ENCODE measurements at places on chromosomes 6 and 20. TPM values are rescaled to one million over a fixed set of nuclear protein-coding genes. Genes with fewer than 3 reads are reported as not detected.

Gene OR12D3
- not detected for polyA plus RNA-seq

Gene CLDN20
- polyA plus RNA-seq, result 3.0 TPM

Gene RRAGD
- polyA plus RNA-seq, result 25.9 TPM

Gene NEURL2
- polyA plus RNA-seq, result 10.1 TPM

Gene RFX6
- polyA plus RNA-seq, result not detected

Gene AARS2
- polyA plus RNA-seq, result 17.0 TPM

Gene AIG1
- polyA plus RNA-seq, result 108 TPM

Gene PPP1R3D
- polyA plus RNA-seq, result 5.5 TPM

Gene MMP24
- 1.8 TPM for polyA plus RNA-seq

Gene SYNE1
- polyA plus RNA-seq, result 119 TPM

Gene PTGIS
- 34.6 TPM for polyA plus RNA-seq

Gene ADAM33
- polyA plus RNA-seq, result 11.3 TPM

Gene PAX1
- polyA plus RNA-seq, result not detected

GRCh38 chr20:19978511-19979210 lies 38.5 kb upstream of the NAA20 start:
- DNase-seq, result no peak

GRCh38 chr20:37956107-37956585 lies 53.2 kb downstream of the VSTM2L start:
- no peak for DNase-seq

DNA sequence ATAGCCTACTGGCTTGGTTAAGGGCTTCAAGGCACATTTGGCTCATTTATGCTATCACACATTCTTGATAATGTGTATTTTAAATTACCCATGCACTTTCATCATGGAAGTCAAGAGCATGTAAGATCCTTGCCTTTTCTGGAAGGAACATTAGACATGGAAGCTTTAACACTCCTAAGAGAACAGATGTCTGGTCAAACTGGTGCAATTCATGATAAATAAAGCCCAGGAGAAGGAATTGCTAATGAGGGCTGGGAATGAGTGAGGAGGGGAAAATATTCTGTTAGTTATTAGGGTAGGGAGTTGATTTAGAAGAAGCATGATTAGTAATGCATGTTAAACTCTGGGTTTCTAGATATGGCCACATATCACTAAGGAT lies 688.6 kb upstream of the CITED2 start:
- no peak for DNase-seq

- DNase-seq, result no peak
These were observed 71.2 kb downstream of the PDE7B start for GRCh38 chr6:135922746-135923145.

DNA sequence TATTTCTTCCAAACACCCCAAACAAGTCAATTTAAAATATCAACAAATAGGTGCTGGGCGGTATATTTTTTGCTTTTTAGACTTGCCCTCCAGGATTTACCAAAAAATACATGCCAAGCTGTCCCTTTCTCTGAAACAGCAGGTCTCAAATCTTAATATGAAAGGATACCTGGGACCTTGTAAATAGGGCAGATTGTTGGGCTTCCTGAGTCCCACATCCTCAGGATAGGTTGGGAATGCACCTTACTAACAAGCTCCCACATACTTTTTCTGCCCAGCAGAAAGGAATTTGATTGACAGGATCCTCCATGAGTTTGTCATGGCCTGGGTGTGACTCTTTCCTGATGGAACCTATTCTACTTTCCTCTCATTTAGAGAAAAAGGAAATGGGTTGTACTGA lies 4.9 kb upstream of the SLC24A3 start:
- DNase-seq, result no peak

DNA sequence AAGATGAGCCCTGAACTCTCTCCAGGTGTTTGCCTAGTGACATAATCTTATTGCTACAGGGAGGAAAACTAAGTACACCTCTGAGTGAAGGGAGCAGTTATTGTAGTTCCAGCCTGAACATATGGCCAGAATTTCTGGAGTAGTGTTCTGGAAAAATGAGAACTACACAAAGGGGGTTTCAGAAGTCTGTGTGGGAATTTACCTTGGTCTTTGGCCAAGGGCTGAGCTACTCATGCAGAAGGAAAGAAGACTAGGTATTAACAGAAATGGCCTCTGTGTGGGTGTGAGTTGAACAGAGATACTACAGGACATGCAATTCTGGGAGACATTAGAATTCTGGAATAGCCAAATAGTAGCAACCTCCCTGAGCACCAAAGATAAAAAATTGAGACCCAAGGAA lies 1009.7 kb upstream of the GJE1 start:
- DNase-seq, result no peak

DNA sequence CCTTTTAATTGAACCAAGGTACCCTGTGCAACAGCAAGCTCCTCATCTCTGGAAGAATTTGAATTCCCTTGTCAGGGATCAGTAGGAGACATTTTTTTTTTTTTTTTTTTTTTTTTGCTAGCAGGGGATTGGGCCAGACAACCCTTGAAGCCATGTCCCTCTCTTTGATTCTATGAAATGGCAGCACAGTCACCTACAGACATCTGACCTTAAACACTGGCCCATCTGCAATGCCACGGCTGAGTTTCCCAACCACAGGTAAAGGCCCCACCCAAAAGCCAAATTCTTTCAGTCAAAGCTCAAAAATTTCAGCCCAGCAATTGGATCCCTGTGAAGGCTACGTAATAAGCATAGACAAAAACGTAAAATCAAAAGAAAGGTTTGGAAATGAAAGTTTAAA lies 94.2 kb downstream of the FYN start:
- DNase-seq, result no peak

- no peak for DNase-seq
These were observed 157.5 kb downstream of the ELOVL4 start for GRCh38 chr6:79789896-79790295.

GRCh38 chr6:1894954-1895353 lies 285.2 kb downstream of the FOXC1 start:
- no peak for DNase-seq

DNA sequence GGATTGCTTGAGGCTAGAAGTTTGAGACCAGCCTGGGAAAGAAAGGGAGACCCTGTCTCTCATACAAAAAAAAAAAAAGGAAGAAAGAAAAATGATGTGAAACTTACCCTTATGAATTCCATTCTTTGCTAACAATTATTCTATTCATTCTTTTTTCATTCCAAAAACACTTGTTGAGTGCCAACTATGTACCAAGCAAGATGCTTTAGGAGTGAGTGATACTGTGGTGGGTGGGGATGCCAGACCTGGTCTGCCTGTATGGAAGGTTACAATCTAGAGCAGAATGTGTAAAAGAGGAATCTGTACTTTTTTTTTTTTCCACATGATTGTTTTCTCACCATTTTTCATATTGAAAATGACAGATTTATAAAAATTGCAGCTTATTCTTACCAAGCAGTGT lies 73.8 kb upstream of the TULP1 start:
- no peak for DNase-seq

DNA sequence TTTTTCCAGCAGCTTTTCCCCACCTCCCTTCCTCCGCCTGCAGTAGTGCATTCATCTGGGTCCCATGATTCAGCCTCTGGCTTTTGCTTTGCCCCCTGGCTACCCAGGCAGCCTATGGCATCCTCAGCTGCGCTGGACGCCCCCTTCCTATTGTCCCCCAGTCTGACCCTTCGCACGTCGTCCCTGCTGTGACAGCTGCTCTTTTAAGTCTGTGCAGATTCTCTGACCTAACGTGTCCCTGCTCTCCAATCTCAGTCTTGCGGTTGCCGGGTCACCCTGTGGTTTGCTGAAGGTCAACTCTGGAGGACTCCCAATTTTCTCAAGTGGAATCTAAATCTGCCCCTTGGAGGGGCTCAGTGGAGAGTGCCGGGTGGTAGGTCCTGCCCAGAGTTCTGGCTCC lies 294.3 kb downstream of the CDC5L start:
- no peak for DNase-seq

DNA sequence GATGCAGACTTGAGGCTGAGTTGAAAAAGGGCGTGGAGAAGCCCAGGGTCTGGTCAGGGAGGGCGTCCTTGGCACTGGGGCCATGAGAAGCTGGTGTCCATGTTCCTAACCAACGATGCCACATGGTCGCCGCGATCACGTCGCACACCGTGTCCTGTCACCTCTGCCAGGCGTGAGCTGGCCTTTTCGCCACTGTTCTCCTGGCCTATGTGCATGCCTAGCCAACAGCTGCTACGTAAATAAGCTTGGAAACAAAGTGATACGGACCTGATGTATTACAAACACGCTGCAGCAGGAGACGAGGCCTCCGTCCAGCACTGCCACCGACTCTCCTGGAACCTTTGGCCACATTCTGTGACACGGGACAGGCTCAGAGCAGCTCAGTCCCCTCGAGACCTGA lies 22.0 kb upstream of the KIF25 start:
- DNase-seq, result no peak

- no peak for DNase-seq
These were observed 87.9 kb upstream of the BEND6 start for GRCh38 chr6:56866917-56867522.

DNA sequence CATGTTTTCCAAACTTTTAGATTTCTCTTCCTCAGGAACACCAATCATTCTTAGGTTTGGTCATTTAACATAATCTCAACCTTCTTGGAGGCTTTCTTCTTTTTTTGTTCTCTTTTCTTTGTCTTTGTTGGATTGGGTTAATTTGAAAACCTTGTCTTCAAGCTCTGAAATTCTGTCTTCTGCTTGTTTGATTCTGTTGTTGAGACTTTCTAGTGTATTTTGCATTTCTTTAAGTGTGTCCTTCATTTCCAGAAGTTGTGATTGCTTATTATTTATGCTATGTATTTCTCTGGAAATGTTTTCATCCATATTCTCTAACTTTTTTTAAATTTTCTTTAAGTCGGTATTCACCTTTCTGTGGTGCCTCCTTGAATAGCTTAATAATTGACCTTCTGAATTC lies 42.2 kb downstream of the STMND1 start:
- DNase-seq, result no peak

GRCh38 chr6:11162262-11162661 lies 50.7 kb upstream of the ERVFRD-1 start:
- DNase-seq, result no peak

DNA sequence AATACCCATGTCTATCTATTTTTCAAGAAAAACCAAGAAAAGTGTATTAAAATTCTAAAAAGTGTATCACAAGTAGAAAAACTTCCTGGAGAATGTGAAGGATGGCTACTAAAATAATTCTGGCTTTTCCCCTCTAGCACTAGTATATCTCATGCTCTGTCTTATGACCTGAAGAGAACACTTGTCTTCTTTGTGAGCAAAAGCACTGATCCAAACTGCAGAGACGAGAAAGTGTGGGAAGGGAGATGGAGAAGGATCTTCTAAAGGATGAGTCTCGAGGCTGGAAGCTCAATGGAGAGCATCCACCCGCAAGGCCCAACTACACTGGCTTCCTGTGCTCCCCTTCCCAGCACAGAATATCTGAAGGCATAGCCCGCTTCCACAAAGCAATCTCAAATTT lies 23.5 kb downstream of the STX7 start:
- no peak for DNase-seq

GRCh38 chr6:291697-292505 lies at the start of gene DUSP22:
DUSP22 (plus strand) TSS chr6:292487; CDS start chr6:292540, 53 bp downstream.
- peak; percentile 85 for DNase-seq

DNA sequence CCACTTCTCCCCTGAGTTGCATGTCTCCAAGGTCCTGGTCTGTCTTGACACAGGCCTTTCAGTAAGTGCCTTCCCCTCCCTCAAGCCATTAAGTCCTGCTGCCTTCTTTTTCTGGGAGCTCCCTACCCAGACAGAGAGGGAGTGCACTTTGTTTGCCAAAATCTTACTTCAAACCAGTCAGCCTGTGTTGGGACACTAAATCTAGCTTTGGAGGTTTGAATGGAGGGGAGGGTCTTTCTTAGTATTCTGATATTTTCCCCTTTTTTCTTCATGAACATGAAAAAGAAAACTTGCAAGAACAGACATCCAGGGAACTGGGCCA lies 170.7 kb upstream of the PMEPA1 start:
- DNase-seq, result no peak

GRCh38 chr6:42890311-42891198 lies 11.1 kb downstream of the RPL7L1 start:
- peak; percentile 95 for DNase-seq

GRCh38 chr6:47407300-47408281 lies 70.0 kb upstream of the CD2AP start:
- DNase-seq, result peak; percentile 36

DNA sequence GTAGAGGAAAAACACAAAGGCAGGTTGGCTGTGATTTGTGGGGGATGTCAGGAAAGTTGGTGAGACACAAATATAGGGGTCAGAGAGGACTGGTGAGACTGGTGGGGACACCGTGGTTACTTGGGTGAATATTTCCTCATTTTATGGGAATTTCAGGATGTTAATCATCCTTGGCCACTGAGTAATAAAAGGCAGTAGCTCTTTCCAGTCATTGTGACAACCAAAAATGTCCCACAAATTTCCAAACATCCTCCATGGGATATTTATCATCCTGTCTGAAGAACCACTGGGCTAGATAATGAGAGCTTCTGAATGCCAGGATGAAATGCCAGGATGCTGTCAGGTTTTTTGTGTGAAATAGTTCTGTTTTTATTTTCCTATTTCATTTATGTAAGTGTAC lies 374.1 kb downstream of the CD109 start:
- DNase-seq, result no peak

DNA sequence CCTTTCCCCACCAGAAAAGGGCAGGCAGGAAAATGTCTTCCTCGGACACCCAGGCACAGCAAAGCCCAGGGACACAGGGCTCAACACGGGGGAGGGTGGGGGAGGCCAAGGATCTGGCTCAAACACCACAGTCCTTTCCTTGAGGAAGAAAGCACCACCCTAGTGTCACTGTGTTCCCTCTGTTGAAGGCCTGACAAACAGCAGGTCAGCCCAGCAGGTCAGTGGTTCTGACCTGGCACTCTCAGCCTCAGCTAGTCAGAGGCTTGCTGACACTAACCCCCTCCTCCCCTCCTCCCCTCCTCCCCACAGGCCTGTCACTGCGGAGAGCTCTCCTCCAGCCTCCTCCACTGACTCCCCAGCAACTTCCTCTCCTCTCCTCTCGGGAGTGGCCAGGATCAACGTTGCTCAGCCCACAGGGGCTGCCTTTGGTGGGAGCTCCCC lies 239.6 kb downstream of the LRFN2 start:
- DNase-seq, result no peak

DNA sequence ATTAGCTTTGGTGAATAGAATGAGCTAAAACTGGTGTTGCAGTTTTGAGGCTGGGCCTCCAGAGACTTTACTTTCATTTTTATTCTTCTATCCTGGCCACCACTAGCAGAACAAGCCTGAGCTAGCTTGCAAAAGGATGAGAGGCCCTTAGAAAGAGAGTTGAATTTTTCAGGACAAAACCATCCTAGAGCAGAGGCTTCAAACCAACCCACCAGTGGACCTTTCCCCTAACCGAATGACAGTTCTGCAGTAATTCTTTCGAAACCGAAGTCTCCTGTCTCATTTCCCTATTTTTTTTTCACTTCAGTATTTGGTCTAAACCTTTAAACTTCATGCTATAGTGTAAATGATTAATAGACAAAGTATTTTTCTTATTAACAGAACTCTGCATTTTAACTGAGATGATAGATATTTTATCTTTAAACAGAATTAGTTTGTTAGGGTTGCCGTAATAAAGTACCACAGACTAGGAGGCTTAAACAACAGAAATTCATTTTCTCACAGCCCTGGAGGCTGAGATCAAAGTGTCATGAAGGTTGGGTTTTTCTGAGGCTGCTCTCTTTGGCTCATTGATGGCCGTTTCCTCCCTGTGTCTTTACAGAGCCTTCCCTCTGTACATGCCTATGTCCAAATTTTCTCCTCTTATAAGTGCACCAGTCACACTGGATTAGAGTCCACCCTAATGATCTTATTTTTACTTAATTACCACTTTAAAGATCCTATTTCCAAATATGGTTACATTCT lies 80.6 kb upstream of the PAK5 start:
- no peak for DNase-seq

Data from renal pelvis (tissue), 12 donors.